Left forelimb (tissue), 1 donor: ENCODE measurements at places on chromosomes 4 and X.

DNA sequence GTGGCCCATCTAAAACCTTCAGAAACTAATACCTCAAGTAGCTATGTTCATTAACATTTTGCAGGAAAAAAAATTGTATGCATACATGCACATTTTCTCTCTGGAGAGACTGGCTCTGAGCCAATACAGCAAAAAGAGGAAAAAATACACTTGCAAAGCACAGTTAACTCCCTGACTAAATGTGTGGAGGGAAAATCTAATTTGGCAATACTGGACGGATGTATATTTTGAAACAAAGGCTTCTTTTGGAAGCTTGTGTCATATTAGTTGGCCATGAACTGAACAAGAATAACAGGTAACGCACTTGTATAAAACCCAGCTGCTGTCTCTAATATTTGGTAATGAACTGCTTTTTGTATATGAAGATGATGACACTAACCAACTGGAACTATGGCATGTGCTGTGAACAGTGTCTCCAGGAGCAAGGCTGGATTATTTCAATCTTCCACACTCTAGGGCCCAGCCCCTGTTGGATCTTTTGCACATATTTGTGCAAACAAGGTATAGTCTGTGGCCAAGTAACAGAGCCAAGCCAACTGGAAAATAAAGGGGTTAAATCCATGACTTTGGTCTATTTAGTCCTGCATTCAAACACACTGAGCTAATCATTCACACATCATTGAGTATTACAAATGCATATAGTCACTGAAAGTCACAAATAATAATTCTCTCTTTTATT, 67.9 kb upstream of the NRK start:
- no peak for DNase-seq

DNA sequence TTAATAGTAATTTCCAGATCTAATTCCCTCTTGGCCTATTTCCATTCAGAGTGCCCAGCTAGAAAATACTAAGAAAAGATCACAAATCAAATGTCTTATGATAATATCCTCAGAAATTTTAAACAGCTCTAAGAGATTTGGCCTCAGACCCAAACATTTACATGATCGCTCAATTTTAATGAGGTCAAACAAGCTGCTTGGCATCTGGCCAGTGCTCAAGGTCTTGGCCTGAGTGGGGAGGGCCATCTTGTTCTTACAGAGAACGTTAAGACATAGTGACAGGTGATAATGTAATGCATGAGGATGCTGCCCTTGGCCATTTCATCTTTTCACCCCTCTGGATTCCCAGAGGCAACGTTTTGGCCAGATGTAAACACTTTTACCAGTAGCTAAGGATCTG, 159.2 kb upstream of the SLC7A11 start:
- DNase-seq: no peak

DNA sequence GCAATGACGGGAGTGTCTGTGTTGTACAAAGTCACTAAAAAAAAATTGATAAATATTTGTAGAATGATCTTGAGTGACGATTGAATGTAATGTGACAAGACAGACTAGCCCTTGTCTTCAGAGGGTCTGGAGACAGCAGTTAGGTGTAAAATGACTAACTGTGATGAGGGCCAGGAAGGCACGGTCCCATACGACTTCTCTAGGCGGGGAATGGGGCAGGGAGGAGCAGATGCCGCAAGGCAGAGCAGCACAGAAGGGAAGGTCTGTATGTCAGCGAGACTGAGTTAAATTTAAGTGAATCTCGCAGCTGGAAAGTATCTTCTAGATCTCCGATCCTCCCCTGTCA, 405 bp downstream of the CENPE start:
- no peak for DNase-seq

GRCh38 chrX:110600745-110601310, 194.8 kb downstream of the CHRDL1 start:
- no peak for DNase-seq

GRCh38 chr4:17480210-17480927, 31.5 kb downstream of the QDPR start:
- no peak for DNase-seq

DNA sequence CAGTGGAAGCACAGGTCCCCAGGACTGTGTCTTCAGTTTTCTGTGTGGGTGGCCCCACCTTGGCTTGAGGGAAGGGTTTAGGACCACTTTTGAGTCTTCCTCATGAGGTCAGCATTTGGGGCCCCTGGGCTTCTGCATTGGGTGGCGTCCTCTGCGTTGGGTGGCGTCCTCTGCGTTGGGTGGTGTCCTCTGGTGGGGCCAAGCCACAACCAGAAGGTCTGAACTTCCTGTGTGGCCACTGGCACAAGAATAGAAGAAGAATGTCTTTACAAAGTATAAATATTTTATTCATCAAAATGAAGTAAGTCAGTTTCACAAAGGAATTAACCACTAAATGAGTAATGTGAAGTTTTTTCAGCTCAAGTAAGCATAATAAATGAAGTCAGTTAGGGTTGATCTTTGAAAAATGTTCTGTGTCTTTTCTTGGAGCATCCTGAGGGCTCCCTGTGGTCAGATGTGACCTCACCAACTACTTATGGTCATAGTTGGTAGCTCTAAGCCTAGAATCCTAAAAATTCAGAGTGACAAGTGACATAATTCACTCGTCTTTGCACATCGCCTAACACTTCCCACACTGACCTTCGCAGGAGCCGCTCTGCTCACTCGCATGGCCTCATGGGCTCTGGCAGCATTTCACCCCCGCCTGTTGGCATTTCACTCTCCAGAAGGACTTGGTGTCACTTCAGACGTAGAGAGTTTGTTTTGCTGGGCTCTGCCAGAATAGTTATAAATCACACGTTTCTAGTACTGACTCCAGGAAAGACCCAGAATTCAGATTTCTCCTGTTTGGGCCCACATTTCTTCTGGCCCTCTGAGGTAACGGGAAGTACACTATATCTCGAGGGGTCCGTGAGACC, 39.0 kb upstream of the HGFAC start:
- DNase-seq: no peak

- DNase-seq: no peak
Observed at GRCh38 chr4:8459867-8460445, 19.4 kb downstream of the TRMT44 start.

GRCh38 chr4:109554971-109555370, 5.1 kb upstream of the MCUB start:
- no peak for DNase-seq

DNA sequence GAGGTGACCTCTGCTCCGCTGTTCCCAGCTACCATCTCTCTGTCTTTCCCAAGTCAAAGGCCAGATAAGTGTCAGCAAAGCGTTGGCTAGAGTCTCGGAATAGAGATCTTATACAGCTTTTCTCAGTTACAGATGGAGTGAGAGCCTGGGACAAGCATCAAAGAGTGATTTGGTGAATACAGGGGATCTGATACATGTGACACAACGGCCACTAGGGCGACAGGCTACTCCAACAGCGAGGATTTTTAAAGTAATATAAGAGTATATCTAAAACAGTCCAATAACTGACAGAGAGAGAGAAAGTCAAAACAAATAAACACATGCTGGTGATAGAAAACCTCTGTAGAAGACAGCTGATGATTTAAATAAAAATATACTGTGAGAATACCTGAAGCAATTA, 433.1 kb upstream of the SMIM31 start:
- DNase-seq: no peak

- no peak for DNase-seq
Observed at GRCh38 chrX:113514906-113515305, 674.3 kb upstream of the AMOT start.

GRCh38 chr4:66351761-66352160, 681.5 kb upstream of the EPHA5 start:
- no peak for DNase-seq

DNA sequence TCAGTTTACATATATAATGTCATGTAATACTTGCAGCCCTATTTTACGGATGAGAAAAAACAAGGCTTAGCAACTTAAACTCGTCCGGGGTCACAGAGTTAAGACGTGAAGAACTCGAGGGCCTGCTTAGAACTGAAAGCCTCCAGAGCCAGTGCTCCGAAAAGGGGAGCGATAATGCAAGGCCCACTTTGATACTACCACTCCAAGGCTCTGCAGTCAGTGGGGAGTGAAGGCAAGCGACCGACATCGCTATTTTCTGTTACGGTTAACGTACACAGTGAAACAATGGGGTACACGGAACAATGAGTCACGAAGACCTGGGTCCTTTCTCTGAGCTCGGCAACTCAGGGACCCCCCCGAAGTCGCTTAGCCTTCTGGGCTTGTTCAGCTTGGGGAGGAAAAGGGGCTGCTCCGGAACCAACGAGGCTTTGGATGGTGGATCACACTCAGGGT, 965 bp downstream of the PPA2 start:
- DNase-seq: no peak

DNA sequence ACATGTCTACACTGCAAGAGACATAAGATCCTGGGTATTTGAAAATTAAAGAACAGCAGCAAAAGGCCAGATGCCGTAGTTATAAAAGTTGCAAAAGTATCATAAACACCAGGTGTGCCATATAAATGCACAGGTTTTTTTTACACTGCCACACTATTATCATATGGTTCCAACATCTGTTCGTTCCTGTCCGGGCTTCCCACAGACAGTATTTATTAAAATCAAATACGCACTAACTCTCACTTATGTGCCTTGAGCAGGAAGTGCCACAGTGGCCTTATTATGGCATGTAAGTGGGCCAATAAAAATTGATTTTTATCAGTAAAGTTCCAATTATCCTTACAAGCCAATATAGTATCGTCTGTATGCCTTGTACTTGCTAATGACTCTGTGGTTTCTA, 873.2 kb downstream of the RPA4 start:
- no peak for DNase-seq

- DNase-seq: no peak
Observed at GRCh38 chr4:10013722-10014121, 7.6 kb downstream of the SLC2A9 start.

GRCh38 chr4:80229590-80229989, 32.3 kb downstream of the PRDM8 start:
- DNase-seq: no peak

DNA sequence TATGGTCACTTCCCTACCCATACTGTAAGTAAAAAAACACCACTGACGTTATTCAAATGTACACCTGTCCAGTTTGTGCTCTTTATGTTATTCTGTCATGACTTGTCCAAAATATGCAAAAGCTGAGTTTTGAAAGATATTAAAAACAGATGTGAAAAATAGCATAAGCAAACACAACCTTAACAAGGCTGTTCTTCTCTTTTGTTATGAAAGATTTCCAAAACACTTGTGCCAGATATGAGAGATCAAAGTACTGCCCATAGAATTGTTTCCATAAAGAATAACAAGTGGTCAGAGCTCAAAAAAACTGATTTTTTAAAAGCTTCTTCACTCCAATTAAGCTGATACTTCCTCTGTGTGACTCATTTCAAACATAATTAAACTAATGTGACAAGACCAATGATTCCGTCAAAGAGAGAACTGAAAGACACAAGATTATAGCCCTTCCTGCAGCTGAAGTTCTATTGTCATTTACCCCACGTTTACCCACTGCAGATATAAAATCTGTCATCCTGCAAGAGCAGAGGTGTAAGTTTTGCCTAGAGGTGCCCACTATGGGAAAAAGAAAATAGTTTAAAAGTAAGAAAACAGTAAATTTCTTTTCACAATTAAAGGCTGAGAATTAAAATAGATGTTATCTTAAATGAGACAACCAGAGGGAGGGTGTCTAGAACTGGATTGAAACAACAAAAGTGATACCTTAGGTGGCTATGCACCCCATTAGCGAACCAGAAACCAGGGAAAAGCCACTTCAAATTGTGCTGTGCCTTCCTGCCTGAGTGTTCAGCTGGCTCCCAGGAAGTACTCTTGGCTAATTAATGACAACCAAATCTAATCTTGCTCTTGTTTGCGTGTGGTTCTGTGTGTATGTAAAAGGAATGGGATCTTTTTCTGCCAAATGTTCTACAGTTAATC, 30.1 kb downstream of the RASSF6 start:
- DNase-seq: no peak

DNA sequence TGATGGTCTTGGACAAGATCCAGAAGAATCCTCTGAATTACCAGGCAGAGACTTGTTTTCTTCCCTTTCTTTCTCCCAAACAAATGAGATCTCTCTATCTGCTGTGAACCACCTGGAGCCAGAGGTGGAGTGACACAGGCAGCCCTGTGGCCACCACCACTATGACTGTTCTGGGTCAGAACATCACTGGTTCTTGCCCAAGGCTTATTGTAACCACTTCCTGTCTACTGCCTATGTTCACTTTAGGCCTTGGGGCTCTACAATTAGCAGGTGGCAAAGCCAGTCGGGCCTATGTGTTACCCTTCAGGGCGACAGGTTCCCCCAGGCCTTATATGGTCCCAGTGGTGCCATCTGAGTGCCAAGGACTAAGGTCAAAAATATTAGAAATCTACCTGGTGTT, 161.2 kb downstream of the GLUD2 start:
- no peak for DNase-seq

GRCh38 chr4:176107695-176108094, 42.1 kb downstream of the WDR17 start:
- no peak for DNase-seq

GRCh38 chr4:177802162-177802561, 359.9 kb upstream of the AGA start:
- no peak for DNase-seq

- DNase-seq: no peak
Observed at GRCh38 chrX:50100188-50100587, 100.6 kb downstream of the AKAP4 start.

DNA sequence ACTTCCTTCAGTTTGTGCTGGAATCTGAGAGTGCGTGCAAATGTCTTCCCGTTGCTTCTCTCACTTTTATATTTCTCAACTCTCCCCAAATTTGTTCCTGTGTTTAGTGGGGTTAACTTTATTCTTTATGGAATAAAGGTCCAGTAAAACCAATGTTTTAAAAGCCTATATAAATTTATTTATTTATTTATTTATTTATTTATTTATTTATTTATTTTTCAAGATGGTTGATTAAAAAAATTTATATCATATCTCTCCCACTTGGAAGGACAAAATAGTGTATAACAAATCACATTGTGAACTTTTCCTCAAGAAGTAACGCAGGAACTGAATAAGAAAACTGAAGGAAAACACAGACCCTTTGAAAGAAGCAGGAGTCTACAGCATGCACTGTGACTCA, 95.3 kb upstream of the ITM2A start:
- DNase-seq: no peak

GRCh38 chr4:5799406-5799805, 88.4 kb downstream of the EVC start:
- DNase-seq: no peak

DNA sequence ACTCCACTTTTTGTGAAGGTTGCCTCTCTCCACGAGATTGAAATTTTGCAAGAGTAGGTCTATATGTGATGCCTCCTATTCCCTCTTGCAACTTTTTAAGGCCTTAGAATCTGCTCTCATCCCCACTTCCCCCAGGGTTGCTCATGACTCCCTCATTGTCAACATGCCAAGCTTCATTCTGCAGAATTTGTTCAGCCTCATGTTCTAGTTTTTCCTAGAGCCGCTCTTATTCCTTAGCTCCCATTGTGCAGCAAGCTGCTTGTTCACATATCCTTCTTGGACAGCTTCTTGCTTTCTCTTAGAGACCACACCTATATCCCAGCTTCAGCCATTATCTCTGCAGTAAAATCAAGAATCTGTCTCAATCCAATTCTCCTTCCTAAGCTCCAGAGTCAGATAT, 82.4 kb downstream of the CNGA2 start:
- no peak for DNase-seq
